ENCODE measurements at places on chromosomes 2 and 18. TPM values are rescaled to one million over a fixed set of nuclear protein-coding genes. Genes with fewer than 3 reads are reported as not detected.

GRCh38 chr2:70367722-70368323, 66.0 kb upstream of the FAM136A start:
- H3K4me3 ChIP-seq = no peak overlapping the region
- H3K36me3 ChIP-seq = no peaks in the 10 kb centered on the region
- no peaks in the 10 kb centered on the region for H3K27me3 ChIP-seq
- no peak for DNase-seq
- no peak overlapping the region for H3K27ac ChIP-seq
- H3K4me1 ChIP-seq = no peaks in the 10 kb centered on the region

DNA sequence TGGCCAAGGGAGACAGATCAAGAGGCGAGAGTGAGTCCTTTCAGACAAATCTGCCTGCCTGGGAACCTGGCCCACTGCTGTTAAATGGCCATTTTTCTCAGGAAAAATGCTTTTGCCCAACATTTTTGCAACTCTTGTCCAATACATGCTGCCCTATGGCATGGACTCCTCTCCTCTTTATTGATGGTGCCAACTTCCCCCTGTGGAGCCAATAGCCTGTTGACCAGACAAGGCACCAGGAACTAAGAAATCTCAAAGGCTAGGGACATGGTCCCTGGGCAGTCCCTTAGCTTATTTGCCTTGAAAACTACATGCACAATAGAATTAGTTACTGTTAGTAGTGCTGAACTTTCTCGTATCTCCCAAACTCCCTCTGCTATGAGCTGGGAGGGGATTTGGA, 91.8 kb upstream of the ACVR1C start:
- no peaks in the 10 kb centered on the region for H3K27me3 ChIP-seq
- H3K4me3 ChIP-seq = no peak overlapping the region
- H3K27ac ChIP-seq = no peak overlapping the region
- H3K36me3 ChIP-seq = peaks cover 56% of the 10 kb centered on the region
- no peak for DNase-seq
- peaks cover 3% of the 10 kb centered on the region for H3K4me1 ChIP-seq

DNA sequence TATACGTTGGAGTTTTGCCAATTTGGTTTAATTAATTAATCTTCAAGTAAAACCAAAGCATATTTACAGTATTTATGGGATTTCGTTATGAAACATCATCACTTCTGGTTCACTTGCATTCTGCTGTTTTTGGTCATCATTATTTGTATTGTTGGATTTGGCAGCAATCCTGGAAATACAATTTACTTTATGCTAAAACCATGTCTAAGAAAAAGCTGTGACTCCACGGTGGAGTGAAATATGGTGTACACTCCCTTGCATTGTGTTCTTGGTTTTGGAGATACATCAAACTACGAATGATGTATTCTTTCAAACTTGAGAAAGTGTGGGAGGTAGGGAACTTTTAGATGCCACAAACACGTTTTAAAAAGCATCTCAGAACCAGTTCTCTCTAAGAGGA, 106.4 kb downstream of the CTAGE1 start:
- H3K27ac ChIP-seq = no peak overlapping the region
- H3K27me3 ChIP-seq = peaks cover 3% of the 10 kb centered on the region
- no peaks in the 10 kb centered on the region for H3K36me3 ChIP-seq
- H3K4me1 ChIP-seq = peaks cover 9% of the 10 kb centered on the region
- no peak overlapping the region for H3K4me3 ChIP-seq

DNA sequence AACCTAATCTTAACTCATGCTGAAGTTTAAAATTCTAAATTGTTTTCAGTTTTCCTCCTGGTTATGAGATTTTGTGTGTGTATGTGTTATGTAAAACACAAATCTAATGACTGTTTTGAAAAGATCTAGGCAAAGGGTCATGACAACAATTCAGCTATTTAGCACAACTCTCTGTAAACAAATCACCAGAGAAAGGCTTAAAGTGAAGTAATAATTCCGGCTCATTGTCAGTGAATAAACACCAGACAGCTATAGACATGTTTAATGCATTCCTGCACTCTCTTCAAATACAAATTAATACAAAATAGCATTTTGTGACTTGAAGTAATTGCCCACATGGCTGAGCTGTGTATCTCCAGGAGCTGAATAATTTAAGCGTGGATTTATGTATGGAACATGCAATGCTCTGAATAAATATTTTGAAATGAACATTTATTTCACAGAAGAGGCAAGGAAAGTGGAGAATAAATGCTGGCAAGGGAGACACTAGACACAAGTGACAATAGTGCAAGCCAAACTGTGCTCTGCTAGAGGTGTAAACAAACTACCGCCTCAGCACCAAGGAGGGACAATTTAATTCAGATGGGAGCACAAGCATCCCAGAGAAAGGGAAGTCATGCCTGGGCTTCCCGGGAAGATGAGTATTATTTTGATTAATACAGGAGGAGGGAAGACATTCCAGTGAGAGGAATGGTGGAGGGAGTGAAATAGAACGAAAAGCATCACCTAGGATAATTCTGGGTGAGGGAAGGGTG, 133.6 kb upstream of the XPO1 start:
- no peak overlapping the region for H3K4me3 ChIP-seq
- no peaks in the 10 kb centered on the region for H3K36me3 ChIP-seq
- peaks cover 18% of the 10 kb centered on the region for H3K4me1 ChIP-seq
- peaks cover 2% of the 10 kb centered on the region for H3K27me3 ChIP-seq
- no peak for DNase-seq

Gene PASK
- total RNA-seq = 10.2 TPM

Gene PPP4R3B
- total RNA-seq = 53.4 TPM

Gene SERPINB4
- not detected for total RNA-seq

Gene EHBP1
- 46.5 TPM for total RNA-seq

Gene INHA
- 1.4 TPM for total RNA-seq
